ENCODE measurements at places on chromosomes 7 and 10. TPM values are rescaled to one million over a fixed set of nuclear protein-coding genes. Genes with fewer than 3 reads are reported as not detected.

GRCh38 chr7:88661921-88662320, 97.6 kb upstream of the ZNF804B start:
- H3K27ac ChIP-seq: no peak overlapping the region
- no peaks in the 10 kb centered on the region for H3K4me1 ChIP-seq
- DNase-seq: no peak
- H3K36me3 ChIP-seq: no peaks in the 10 kb centered on the region
- no peaks in the 10 kb centered on the region for H3K27me3 ChIP-seq

DNA sequence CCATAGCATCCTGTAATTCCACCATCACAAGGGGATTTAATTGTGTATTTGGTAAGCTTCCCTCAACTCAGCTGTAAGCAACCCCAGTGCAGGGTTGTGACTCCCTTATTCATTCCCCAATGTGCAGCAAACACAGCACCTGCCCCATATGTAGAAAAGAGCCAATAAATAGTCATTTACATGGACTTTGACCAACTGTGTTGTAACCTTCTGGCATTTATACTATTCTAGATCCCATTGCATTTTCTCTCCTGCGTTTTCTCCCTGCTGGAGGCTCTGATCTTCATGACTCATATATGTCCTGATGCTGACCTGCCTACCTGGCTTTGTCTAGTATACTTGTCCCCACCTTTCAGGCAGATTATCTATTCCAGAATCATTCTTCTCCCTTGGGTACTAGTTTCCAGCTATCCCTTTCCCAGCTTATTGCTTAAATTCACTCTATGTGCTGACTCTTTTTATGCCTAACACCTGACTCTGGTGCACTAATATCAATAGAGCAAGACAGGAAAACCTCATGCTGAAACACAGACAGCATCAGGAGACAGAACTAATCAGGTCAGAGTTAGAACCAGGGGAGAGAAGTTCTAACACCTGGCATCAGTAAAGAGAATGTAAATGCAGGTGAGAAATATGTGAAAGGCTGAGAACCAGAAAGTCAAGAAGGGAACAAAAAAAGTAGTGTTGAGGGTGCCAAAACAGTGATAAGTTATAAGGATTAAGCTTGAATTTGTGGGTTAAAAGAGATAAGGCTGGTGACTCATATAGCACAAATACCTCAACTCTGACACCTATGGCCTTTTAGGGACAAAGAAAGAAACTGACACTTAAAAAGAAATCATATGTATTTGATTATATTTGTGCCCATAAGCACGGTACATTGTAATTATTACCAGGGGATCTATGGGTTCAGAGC, 402.7 kb downstream of the IPMK start:
- no peak overlapping the region for H3K4me3 ChIP-seq
- H3K27me3 ChIP-seq: no peaks in the 10 kb centered on the region
- H3K4me1 ChIP-seq: no peaks in the 10 kb centered on the region
- no peaks in the 10 kb centered on the region for H3K36me3 ChIP-seq
- no peak for DNase-seq

- peaks cover 3% of the 10 kb centered on the region for H3K4me1 ChIP-seq
- DNase-seq: peak; percentile 49
- no peak overlapping the region for H3K4me3 ChIP-seq
- no peaks in the 10 kb centered on the region for H3K36me3 ChIP-seq
- no peak overlapping the region for H3K27ac ChIP-seq
- peaks cover 20% of the 10 kb centered on the region for H3K27me3 ChIP-seq
Measured at GRCh38 chr10:59625721-59626522, 83.7 kb downstream of the SLC16A9 start.

DNA sequence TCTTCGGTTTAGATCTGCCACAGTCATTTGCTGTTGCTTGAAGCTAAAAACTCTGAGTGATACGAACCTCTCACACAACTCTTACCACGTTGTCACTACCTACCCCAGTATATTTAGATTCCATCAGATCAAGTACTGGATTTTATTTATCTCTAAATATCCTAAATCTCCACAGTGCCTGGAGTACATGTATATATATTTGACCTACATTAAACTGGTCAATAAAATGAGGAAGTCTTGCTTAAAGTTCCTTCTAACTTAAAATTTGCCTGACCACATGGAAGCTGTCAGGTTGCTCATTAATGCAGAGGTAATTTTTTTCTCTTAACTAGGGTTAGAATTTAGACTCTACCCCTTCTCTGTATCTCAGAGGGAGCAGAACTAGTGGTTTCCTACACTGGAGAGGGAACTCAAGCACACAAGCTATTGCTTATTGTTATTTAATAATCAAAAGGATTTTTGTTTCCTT, 3.1 kb upstream of the MACC1 start:
- no peak overlapping the region for H3K27ac ChIP-seq
- no peaks in the 10 kb centered on the region for H3K27me3 ChIP-seq
- H3K36me3 ChIP-seq: no peaks in the 10 kb centered on the region
- H3K4me1 ChIP-seq: no peaks in the 10 kb centered on the region
- no peak overlapping the region for H3K4me3 ChIP-seq

- no peaks in the 10 kb centered on the region for H3K36me3 ChIP-seq
- H3K27ac ChIP-seq: no peak overlapping the region
- H3K27me3 ChIP-seq: no peaks in the 10 kb centered on the region
- peaks cover 5% of the 10 kb centered on the region for H3K4me1 ChIP-seq
- DNase-seq: no peak
- H3K4me3 ChIP-seq: no peak overlapping the region
Measured at GRCh38 chr10:97566336-97566996, 6.1 kb upstream of the ANKRD2 start.

DNA sequence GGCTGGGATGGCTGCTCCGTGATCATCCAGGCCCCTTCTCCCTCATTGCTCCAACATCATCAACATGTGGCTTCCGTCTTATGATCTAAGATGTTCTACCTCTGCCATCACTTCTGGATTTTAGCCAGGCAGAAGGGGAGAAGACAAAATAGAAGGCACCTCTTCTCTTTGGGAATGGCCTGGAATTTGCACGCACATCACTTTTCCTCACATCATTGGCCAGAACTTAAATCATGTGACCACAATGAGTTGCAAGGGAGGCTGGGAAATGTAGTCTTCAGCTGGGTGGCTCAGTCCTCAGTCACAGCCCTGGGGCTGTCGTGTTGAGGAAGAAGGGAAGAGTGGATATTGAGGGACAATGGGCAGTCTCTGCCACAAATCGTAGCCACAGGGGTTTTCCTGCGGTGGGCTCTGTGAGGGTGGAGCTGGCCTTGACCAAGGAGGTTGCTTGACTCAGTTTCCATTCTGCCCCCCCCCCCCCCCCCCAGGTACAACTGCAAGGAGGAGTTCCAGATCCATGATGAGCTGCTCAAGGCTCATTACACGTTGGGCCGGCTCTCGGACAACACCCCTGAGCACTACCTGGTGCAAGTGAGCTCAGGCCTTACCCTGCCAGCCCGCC, 50.3 kb downstream of the PALD1 start:
- no peaks in the 10 kb centered on the region for H3K36me3 ChIP-seq
- no peaks in the 10 kb centered on the region for H3K4me1 ChIP-seq
- H3K27ac ChIP-seq: no peak overlapping the region
- H3K4me3 ChIP-seq: no peak overlapping the region

GRCh38 chr10:81961451-81962184, 86.6 kb downstream of the NRG3 start:
- no peaks in the 10 kb centered on the region for H3K27me3 ChIP-seq
- no peak overlapping the region for H3K4me3 ChIP-seq
- no peak for DNase-seq
- no peak overlapping the region for H3K27ac ChIP-seq

DNA sequence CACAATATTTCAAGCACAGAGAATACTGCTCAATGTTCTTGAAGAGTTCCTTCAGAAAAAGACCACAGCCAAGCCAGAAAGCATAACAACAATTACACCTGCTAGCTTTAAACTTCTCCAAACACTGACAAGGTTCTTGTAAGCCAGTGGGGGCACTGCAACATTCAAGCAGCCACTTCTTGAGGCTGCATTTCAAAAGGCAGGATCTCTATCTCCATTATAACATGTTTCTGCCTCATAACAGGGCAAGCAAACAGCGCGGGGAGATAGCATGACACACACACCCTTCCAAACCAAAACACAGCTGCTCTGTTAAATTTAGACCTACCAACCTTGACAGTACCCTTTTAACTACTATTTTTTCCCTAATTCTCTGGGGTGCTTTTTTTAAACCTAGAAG, 30.8 kb downstream of the CHCHD3 start:
- H3K4me3 ChIP-seq: no peak overlapping the region
- peaks cover 1% of the 10 kb centered on the region for H3K4me1 ChIP-seq
- no peaks in the 10 kb centered on the region for H3K27me3 ChIP-seq
- DNase-seq: no peak
- peaks cover 4% of the 10 kb centered on the region for H3K36me3 ChIP-seq

DNA sequence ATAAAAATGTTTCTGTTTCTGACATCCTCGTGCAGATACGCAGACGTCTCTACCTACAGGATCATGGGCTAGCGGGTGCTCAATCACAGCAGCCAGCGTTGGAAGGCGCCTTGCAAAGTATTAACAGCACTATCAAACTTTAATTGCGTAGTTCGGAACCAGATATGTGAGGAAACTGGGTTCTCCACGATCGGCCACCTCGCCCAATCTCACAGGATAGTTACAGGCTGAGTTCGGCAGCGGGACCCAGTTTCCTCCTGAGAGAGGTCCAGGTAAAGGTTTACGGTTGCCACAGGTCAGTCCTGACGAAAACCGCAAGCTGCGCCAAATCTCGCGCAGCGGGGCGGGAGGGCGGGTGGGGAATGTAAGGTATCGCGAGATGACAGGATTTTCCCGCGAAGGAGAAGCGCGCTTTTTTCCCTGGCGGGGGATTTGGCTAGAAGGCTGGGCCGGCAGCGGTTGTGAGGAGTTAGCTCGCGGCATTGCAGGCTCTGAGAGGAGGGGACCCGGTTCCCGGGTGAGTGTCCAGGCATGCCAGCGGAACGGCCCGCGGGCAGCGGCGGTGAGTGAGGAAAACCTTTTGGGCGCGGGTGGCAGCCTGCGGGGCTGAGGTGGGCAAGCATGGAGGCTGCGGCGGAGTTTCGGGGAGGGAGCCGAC, at the start of gene HELLS:
Gene HELLS, plus strand, starts transcription at position 398 of the 658 bp plus-strand sequence. Its CDS starts 134 bp downstream, at position 532.
- peaks cover 41% of the 10 kb centered on the region for H3K4me1 ChIP-seq
- peak; percentile 85 for DNase-seq
- peak within 1 kb of the TSS; percentile 99 for H3K4me3 ChIP-seq
- H3K27ac ChIP-seq: peak within 1 kb of the TSS; percentile 85

DNA sequence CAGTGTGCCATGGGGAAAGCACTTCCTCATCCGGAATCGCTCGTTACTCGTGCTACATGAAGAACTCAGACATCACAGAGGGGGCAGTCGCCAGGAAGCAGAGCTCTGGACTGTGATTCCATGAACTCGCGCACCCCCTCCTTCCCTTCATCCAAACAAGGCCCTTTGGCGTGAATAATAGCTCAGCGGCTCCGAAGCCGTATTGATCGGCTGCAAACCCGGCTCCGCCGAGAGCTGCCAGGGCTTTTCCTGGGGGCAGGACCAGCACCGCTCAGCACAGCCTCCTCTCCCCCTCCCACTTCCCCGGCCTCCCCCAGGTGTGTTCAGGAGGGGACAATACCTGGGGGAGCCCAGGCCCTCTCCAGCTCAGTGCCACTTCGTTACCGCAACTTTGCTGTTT, 129.0 kb upstream of the TCF7L2 start:
- no peaks in the 10 kb centered on the region for H3K36me3 ChIP-seq
- H3K27me3 ChIP-seq: no peaks in the 10 kb centered on the region
- H3K4me3 ChIP-seq: no peak overlapping the region

GRCh38 chr10:57919864-57920263, 347.8 kb downstream of the IPMK start:
- H3K27ac ChIP-seq: no peak overlapping the region
- no peaks in the 10 kb centered on the region for H3K36me3 ChIP-seq
- H3K4me1 ChIP-seq: no peaks in the 10 kb centered on the region
- H3K4me3 ChIP-seq: no peak overlapping the region
- no peaks in the 10 kb centered on the region for H3K27me3 ChIP-seq
- no peak for DNase-seq

GRCh38 chr10:74977072-74977471, 134.4 kb upstream of the SAMD8 start:
- H3K4me3 ChIP-seq: no peak overlapping the region
- no peak overlapping the region for H3K27ac ChIP-seq
- H3K27me3 ChIP-seq: no peaks in the 10 kb centered on the region

DNA sequence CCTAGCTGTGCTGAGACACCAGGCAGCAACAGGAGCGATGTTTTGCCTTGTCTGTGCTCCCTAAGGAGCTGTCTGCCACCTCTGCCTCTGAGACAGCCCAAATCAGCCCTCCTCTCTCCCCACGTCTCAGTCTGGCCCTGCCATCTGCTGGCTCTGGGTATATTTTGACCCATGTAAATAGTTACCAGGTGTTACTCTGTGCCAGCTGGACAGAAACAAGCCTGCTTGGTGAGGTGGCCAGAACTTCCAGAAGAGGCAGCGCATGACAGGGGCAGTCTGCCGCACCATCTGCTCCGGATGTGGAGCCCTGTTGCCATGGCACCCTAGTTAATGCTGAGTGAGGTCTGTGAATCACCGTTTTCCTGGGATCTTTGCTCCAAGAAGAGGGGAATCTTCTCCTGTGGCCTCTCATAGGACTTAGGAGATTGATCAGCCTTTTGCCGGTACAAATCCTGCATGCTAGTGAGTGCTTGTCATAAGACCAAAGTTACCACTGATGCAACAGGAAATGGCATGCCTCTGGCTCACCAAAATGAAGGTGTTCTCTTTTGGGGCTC, 31.8 kb downstream of the GSTO2 start:
- peaks cover 9% of the 10 kb centered on the region for H3K36me3 ChIP-seq
- peaks cover 8% of the 10 kb centered on the region for H3K27me3 ChIP-seq
- H3K27ac ChIP-seq: peak overlapping the region; percentile 42
- no peak overlapping the region for H3K4me3 ChIP-seq
- DNase-seq: peak; percentile 41

DNA sequence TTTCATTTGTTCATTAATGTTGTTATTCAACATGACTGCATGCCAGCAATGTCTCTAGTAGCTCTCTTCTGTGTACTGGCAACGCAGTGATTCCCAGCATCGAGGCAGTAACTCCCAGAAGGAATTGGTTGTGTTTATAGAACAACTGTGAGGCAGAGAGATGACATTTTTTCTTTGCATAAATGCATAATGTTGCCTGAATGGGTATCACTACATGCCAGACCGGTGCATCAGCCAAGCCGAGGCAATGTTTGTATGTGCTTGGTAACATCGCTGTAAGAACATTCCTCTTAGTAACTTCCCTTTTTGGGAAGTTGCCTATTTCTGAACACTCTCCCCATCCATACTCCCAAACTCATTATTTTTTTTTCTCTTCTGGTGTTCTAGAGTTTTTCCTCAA, 182.9 kb downstream of the HTR7 start:
- no peak overlapping the region for H3K4me3 ChIP-seq
- H3K4me1 ChIP-seq: no peaks in the 10 kb centered on the region
- DNase-seq: no peak
- no peak overlapping the region for H3K27ac ChIP-seq
- H3K36me3 ChIP-seq: no peaks in the 10 kb centered on the region

The GPER1 gene
- total RNA-seq: 0.15 TPM

The ASB10 gene
- not detected for total RNA-seq

The IL2RA gene
- 437 TPM for total RNA-seq

The TMEM229A gene
- total RNA-seq: not detected

The SFTPA2 gene
- total RNA-seq: not detected

The TMEM26 gene
- not detected for total RNA-seq

The NRCAM gene
- not detected for total RNA-seq

The HGF gene
- total RNA-seq: not detected

The GNAI1 gene
- not detected for total RNA-seq
